ENCODE measurements at places on chromosomes 16 and 17. TPM values are rescaled to one million over a fixed set of nuclear protein-coding genes. Genes with fewer than 3 reads are reported as not detected.

- no peak for DNase-seq
Measured at GRCh38 chr16:27381974-27382855, 19.8 kb upstream of the IL21R start.

- peak; percentile 94 for DNase-seq
Measured at GRCh38 chr17:7237761-7238419, 1.4 kb downstream of the PHF23 start.

- no peak for DNase-seq
Measured at GRCh38 chr17:49676276-49676868, 1.5 kb downstream of the SPOP start.

GRCh38 chr17:2347805-2348685 lies 10.7 kb downstream of the SGSM2 start:
- DNase-seq: peak; percentile 65

Gene GPR179
- total RNA-seq: not detected

Gene DYNLL2
- 58.1 TPM for total RNA-seq
